ENCODE measurements at places on chromosomes 1 and 21.

GRCh38 chr1:2203671-2204414 lies 9.3 kb upstream of the FAAP20 start:
- no peak for DNase-seq

DNA sequence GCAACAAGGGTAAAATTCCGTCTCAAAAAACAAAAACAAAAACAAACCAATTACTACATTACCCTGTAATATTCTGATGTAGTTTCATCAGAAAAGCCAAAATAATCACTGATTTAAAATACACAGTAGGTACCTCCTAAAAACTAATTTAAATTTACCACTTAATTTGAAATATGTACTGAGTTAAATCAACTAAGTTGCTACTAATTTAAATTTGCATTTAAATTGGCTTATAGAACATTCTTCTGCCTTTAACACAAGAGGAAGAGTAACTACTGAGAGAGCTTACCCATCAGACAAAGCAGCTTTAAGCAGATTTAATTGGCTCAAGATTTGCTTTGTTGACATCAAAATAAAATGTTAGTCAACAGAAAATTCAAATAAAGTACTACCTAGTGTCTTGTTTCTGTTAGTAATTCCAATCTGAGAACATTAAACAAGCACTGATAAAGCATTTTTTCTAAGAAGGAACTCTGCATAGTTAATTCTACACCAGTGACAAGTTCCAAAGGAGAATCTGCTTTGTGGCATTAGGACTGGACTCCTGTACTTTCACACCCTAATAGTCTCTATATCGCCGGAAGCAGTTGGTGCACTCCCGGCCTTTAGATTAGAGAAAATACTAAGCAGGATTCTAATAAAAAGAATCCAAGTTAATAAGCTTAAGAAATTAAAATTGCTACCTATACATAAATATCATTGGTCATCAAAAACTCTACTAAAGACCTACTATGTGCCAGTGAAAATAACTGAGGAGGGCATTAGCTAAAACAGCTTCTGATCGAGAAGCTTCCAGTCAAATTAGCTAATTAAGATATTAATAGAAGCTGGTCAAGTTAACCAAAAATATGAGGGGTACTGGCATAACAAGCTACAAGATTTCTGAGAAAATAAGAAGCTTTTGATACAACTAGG lies 8.4 kb downstream of the LUZP1 start:
- DNase-seq: no peak

- DNase-seq: no peak
Observed at GRCh38 chr1:19074361-19074901, 118.0 kb upstream of the IFFO2 start.

DNA sequence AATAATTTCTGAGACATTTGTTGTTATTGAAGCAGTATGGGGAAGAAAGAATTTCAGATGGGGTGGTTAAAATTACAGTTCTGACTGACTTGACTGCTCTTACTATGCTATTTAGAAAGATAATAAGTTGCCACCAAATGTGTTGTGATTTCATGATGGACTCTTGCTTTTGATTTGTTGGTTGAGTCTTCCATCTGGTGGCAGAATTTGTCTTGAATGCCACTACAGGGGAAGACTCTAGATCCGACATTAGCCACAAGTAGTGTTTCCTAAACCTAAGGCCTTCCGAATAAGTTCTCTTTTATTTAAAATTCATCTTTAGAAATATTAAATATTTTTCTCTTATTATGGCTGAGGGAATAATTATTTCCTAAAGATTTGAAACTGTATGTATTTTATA lies 190.9 kb upstream of the ADGRL4 start:
- no peak for DNase-seq

- DNase-seq: no peak
Observed at GRCh38 chr1:74652711-74653139, 20.9 kb downstream of the ERICH3 start.

DNA sequence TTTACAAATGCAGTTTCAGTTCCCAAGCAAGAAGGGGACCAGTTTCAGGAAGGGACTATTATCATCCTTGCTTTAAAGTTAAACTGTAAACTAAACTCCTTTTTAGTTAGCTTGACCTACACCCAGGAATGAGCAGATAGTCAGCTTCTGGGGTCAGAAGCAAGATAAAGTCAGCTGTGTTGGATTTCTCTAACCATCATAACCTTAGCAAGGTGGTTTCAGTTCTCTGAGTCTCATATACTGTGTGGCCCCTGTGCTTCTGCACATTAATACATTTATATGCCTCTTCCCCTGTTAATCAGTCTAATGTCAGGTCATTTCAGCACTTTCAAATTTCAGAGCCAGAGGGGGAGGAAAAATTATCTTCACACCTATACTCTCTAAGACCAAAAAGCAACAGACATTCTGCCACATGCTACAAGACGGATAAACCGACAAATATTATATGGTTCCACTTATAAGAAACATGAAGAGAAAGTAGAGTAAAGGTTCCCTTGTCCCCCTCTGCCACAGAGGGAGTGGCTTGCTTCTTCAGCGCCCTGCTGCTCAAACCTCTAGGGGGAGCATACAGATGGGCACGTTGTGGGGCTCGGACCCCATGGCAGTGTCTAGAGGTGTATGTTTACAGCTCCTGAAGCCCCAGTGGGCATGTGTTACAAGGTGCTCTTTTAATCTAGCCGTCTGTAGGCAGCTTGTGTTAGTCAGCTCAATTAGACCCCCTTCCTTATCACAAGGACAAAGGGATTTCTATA lies 89.1 kb downstream of the SMYD3 start:
- no peak for DNase-seq

DNA sequence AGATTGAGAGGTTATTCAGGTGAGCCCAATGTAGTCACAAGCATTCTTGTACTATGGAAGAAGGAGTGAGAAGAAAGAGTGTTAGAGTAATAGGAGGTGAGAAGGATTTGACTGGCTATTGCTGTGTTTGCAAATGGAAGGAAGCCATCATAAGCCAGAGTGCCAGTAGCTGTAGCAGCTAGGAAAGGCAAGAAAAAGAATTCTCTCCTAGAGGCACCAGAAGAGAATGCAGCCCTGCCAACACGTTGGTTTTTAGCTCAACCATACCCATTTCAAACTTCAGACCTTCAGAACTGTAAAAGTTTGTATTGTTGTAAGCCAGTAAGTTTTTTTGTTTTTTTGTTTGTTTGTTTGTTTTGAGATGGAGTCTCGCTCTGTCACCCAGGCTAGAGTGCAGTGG lies 8.9 kb upstream of the IL12RB2 start:
- no peak for DNase-seq

- DNase-seq: no peak
Observed at GRCh38 chr1:224767031-224767430, 150.9 kb downstream of the CNIH3 start.

DNA sequence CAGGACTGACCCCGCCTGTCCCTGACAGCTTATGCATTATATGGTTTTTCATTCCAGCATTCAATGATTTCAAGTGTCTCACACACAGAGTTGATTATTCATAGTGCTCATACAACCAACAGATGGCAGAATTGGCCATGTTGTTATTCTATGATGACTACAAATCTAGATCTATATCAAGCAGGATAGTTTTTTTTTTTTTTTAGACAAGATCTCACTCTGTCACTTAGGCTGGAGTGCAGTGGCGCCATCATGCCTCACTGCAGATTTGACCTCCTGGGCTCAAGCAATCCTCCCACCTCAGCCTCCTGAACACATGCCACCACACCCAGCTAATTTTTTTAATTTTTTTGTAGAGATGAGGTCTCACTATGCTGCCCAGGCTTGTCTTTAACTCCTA lies 40.1 kb upstream of the LRRC8D start:
- DNase-seq: no peak

- no peak for DNase-seq
Observed at GRCh38 chr1:44239961-44240371, 26.7 kb downstream of the DMAP1 start.

DNA sequence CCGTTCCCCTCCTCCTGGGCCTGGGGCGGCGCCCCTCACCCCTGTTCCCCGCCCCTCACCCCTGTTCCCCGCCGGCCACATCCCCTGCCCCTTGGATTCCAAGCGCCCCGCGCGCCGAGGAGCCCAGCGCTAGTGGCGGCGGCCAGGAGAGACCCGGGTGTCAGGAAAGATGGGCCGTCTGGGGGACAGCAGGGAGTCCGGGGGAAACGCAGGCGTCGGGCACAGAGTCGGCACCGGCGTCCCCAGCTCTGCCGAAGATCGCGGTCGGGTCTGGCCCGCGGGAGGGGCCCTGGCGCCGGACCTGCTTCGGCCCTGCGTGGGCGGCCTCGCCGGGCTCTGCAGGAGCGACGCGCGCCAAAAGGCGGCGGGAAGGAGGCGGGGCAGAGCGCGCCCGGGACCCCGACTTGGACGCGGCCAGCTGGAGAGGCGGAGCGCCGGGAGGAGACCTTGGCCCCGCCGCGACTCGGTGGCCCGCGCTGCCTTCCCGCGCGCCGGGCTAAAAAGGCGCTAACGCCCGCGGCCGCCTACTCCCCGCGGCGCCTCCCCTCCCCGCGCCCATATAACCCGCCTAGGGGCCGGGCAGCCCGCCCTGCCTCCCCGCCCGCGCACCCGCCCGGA lies at the start of gene TP73:
TP73 (plus strand) TSS at position 587 of the 618 bp plus-strand sequence. CDS start 29,850 bp downstream, outside the sequence.
- peak; percentile 36 for DNase-seq

DNA sequence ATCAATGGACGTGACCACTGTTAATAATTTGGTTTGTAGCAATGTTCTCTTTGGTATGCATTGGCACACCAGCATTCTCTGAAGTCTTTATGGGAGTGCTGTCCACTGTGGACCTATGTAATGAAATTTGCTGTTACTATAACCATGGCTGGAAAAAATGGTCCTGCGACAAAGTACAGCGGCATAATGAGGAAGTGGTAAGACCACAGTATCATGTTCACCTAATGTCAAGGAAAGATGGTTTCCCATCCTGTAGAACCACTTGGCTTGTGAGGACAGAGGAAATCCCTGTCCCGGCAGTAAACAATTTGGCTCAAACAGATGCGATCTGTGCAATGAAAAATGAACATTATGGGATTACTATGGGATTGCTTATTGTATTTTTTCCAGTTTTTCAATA lies 173.9 kb upstream of the IVNS1ABP start:
- DNase-seq: no peak

DNA sequence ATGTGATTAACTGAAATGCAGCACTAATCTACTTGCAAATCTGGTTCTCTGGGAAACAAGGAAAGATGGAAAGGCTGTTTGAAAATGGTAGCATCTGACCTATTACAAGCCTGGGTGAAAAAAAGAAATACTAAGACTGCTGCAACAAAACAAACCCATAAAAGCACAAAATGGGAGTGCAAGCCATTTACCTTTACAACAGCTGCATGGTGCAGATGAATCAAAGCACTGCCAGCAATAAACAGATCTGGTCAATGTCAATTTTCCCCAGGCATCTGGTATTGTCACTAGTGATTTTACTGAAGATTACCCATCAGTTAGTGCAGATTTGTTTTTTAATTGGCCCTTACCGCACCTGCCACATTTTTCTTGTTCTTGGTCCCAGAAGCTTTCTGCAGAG lies 1341.7 kb downstream of the PLA2G4A start:
- peak; percentile 91 for DNase-seq

DNA sequence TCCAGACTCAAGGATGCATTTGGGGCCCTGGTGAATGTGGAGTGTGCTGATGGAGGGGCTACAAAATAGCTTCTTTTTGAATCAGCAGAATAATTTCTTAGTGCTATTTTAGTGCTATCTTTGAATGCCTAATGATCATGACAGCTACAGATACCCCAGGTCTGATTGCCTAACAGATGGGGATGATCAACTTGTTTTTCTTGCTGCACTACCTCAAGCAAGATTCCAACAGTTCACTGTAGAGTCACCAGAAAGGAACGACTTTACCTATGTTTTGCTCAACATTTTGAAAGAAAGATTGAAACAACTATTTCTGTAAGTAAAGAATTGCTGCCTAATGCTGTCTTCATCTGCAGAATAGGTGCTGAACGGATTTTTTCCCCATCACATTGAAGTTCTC lies 42.6 kb upstream of the VAV3 start:
- DNase-seq: no peak

GRCh38 chr1:57887964-57888491 lies 464.2 kb upstream of the DAB1 start:
- DNase-seq: no peak

- DNase-seq: no peak
Observed at GRCh38 chr1:1534401-1535154, 5.8 kb downstream of the TMEM240 start.

DNA sequence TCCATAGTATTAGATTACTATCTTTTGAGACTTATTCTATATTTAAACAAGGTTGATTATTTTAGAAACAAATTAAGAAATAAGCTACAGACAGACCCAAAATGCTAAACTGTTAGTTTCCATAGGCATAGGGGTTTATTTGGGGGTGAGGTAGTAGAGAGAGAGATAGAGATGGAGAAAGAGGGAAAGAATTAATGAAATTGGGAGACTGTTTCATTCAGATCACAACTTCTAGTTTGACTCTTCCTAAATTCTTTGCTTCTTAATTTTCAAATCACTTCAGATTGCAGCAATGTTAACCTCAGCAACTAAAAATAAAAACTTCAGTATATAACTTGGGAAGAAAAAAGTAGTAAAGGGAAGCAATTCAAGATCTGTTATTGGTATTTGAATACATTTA lies 3.4 kb downstream of the JUN start:
- DNase-seq: no peak

- no peak for DNase-seq
Observed at GRCh38 chr1:226402739-226403165, 5.1 kb downstream of the PARP1 start.

DNA sequence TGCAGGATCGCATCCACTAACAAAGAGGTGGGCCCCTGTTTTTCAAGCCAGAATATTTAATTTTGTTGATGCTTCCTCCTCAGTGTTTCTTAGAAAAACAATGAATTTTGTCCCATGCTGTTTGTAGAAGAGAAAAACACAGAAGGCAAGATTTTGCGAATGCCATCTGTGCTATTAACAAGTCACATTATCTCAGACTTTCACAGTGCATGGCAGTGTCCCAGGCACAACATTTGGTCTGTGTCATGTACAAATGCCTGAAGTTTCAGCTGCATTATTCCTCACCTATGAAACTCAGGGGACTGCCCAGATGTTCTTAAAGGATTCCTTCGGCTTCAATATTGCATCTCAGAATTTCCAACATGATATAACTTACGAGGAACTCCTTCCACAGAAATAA lies 99.6 kb upstream of the ZC3H11B start:
- DNase-seq: no peak

GRCh38 chr21:14864211-14865021 lies 200.4 kb downstream of the NRIP1 start:
- DNase-seq: peak; percentile 49

- no peak for DNase-seq
Observed at GRCh38 chr1:9621032-9621431, 30.5 kb upstream of the PIK3CD start.

GRCh38 chr1:239956263-239956662 lies 135.4 kb upstream of the FMN2 start:
- DNase-seq: no peak

DNA sequence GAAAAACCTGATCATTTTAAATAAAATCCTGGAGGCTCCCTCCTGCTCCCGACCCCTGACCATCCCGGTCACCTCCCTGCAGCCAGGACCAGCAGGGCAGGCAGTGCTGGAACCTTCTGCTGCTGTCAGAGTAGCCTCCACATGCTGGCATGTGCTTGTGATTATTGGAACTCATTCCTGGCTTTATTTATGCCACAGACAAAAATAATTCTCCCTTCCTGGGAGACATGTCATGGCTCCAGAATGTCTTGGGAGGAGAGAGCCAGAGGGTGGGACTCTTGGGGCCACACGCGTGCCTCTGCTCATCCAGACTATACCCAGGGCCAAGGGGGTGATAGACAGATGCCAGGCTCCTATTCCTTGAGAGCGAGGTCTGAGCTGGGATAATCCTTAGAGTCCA lies 183.6 kb upstream of the RAB4A start:
- DNase-seq: no peak
